SK-N-SH (cell line): ENCODE measurements at places on chromosomes 12 and 14. TPM values are rescaled to one million over a fixed set of nuclear protein-coding genes. Genes with fewer than 3 reads are reported as not detected.

GRCh38 chr12:94195483-94195882, 47.1 kb downstream of the PLXNC1 start:
- DNase-seq = no peak
- H3K4me1 ChIP-seq = no peaks in the 10 kb centered on the region
- H3K36me3 ChIP-seq = no peaks in the 10 kb centered on the region

GRCh38 chr12:20232931-20233675, 135.2 kb upstream of the PDE3A start:
- H3K27me3 ChIP-seq = no peaks in the 10 kb centered on the region
- DNase-seq = no peak
- no peaks in the 10 kb centered on the region for H3K4me1 ChIP-seq

GRCh38 chr12:104458694-104459367, 2.1 kb downstream of the CHST11 start:
- peaks cover 17% of the 10 kb centered on the region; the same call in 1 of the 2 replicates for H3K4me1 ChIP-seq
- no peaks in the 10 kb centered on the region for H3K36me3 ChIP-seq
- peak; percentile 28 for DNase-seq
- H3K27ac ChIP-seq = no peak overlapping the region

DNA sequence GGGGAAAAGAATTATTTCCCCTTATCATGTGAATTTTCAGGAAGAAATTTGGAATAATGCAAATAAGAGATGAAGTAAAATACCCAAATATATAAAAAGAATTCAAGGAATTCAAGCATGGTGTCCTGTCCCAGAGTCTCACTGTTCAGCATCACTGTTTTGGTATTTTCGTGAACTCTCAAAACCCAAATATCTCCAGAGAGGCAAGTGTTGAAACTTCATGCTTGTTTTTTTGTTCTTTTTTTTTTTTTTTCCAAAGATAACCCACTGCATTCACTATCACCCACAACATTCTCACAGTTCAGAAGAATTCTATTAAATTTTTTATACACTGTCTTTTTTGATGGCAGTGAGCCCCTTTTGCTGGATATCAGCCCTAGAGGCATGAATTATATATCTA, 354.9 kb downstream of the DIO2 start:
- H3K36me3 ChIP-seq = no peaks in the 10 kb centered on the region
- H3K27ac ChIP-seq = no peak overlapping the region
- H3K4me3 ChIP-seq = no peak overlapping the region
- no peak for DNase-seq
- peaks cover 8% of the 10 kb centered on the region; the same call in 1 of the 2 replicates for H3K4me1 ChIP-seq

- no peaks in the 10 kb centered on the region for H3K27me3 ChIP-seq
- H3K36me3 ChIP-seq = no peaks in the 10 kb centered on the region
- H3K4me3 ChIP-seq = no peak overlapping the region
- no peak for DNase-seq
- no peaks in the 10 kb centered on the region for H3K4me1 ChIP-seq
- no peak overlapping the region for H3K27ac ChIP-seq
Observed at GRCh38 chr12:115473257-115473956, 789.4 kb upstream of the TBX3 start.

DNA sequence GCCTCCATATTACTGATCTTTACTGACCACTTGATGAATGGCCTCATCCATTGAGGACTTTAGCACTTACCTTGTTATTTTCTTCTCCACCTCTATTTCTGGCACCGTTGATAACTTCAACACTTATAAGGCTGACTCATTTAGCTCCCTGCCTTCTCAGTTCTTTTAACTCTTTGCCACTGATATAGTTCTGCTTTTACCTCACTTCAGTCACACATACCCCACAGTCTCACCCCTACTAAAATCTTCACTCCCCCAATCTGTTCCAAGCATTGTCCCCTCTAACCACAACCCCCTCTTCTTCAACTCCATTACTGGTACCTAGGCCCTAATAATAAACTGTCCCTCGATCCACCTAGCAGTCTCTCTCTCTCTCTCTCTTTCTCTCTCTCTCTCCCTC, 141.0 kb downstream of the PAH start:
- DNase-seq = no peak
- no peaks in the 10 kb centered on the region for H3K4me1 ChIP-seq
- H3K27me3 ChIP-seq = no peaks in the 10 kb centered on the region; the same call in 1 of the 2 replicates
- no peak overlapping the region for H3K4me3 ChIP-seq
- no peaks in the 10 kb centered on the region for H3K36me3 ChIP-seq

DNA sequence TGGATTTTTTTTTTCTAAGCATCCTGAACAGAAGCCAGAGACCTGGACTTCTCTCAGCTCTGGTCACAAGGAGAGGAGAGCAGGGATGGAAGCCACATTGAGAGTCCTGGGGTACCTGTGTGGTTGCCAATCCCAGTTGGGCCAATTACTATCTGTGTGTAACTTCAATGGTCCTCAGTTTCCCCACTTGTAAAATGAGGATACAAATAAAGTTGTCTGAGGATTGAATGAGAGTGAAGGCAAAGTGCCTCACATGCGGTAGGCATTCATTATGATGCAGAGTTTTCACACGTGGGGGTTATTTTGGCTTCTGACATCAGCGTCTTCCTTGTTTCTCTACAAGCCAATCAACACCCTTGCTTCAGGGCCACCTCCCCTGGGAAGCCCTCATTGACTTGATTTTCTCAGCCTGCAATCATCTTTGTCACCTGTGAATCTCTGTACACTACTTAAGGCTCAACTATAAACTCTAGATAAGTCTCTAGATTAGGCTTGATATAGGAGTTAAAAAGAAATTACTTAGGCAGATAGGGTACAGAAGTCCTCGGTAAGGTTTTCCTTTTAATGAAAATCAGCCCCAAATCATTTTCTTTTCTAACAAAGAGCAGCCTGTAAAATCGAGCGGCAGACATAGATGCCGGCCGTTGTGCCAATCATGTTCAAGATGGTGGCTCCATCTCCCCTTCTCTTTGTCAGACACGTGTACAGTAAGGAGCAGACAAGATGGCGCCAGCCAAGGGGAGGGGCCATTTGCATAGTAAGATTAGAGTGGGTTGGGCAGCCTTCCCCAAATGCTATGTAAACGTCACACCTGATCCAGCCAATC, 37.8 kb upstream of the FICD start:
- no peak for DNase-seq
- H3K27ac ChIP-seq = no peak overlapping the region; the same call in 1 of the 2 replicates

- H3K36me3 ChIP-seq = no peaks in the 10 kb centered on the region
- H3K4me1 ChIP-seq = no peaks in the 10 kb centered on the region
- no peaks in the 10 kb centered on the region for H3K27me3 ChIP-seq
- H3K4me3 ChIP-seq = no peak overlapping the region
- H3K27ac ChIP-seq = no peak overlapping the region
Observed at GRCh38 chr14:73796893-73797542, 54.6 kb upstream of the PTGR2 start.

DNA sequence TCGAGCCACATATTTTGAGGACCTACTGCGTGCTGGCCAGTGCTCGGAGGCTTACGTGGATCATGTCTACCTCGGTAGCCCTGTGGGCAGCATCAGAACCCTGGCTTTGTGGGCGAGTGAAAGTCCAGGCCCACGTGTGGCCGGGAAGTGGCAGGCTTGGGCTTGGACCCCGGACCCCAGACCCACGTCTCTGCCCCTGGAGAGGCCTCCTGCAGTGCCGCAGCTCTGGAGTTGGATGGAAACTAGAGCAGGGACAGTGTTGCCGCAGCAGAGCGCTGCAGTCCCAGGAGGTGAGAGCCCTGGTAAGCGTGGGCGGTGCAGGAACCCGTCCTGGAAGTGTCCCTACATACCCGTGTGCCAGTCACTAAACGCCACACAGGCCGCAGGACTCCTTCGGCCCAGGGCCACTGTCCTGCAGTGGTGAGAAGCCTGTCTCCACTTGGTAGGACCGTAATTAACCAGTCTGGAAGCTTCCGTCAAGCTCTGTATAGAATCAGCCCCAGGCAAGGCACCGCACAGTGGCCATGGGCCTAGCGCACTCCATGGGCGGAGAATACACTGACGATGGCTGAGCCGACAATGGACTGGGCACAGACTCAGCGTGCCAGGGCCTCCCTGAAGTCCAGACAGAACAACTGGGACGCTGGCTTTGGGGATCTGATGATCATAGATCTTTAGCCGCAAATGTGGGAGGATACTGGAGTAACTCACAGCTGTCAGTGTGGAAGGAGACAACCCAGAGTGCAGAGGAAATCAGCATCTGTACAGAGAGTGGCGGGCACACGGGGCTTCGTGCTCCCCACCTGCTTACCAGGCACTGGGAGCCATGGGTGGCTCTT, 219.5 kb downstream of the KIF26A start:
- H3K27me3 ChIP-seq = no peaks in the 10 kb centered on the region
- no peaks in the 10 kb centered on the region for H3K36me3 ChIP-seq
- peak; percentile 29 for DNase-seq
- no peaks in the 10 kb centered on the region for H3K4me1 ChIP-seq
- no peak overlapping the region for H3K4me3 ChIP-seq

DNA sequence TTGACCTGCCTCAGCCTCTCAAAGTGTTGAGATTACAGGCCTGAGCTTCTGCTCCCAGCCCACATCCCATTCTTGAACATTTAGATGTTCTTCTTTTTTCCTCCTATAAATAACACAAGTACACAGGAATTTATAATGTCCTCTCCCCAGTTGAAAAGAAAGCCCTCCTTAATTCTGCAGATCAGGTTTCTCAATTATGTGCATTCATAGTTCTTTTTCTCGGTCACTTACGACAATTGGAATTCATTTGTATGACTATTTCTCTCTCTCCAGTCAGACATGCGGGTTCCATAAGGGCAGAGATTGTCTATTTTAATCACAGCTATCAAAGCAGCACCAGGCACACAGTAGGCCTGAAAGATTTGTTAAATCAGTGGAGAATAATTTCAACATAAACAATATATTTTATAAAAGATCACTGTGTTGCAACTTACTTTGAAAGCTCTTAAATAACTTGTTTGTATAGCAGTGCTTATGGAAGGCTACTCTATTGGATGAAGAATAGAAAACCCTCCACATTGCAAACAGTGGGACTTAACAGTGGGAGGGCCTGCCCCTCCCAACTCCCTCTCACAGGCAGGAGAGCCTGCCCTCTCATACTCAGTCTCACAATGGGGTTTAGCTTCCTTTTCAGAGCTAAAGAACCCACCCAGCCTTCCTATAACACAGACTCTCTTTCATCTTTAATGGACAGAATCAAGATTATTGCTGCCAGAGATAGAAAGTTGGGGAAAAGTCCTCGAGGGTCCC, 84.1 kb upstream of the TRAF3 start:
- H3K27ac ChIP-seq = no peak overlapping the region
- no peak for DNase-seq
- H3K27me3 ChIP-seq = no peaks in the 10 kb centered on the region
- H3K4me3 ChIP-seq = no peak overlapping the region

ZFP36L1 gene
- 8.8 and 16.5 TPM in 2 replicates for polyA plus RNA-seq

C1S gene
- polyA plus RNA-seq = 14.5 and 19.3 TPM in 2 replicates

CHGA gene
- 5.6 and 11.7 TPM in 2 replicates for polyA plus RNA-seq
